ENCODE measurements at places on chromosomes 2 and 18.

GRCh38 chr2:96336104-96336775, 674 bp downstream of the NCAPH start:
- DNase-seq: no peak

- no peak for DNase-seq
Observed at GRCh38 chr2:112869258-112869842, 32.8 kb upstream of the IL1B start.

DNA sequence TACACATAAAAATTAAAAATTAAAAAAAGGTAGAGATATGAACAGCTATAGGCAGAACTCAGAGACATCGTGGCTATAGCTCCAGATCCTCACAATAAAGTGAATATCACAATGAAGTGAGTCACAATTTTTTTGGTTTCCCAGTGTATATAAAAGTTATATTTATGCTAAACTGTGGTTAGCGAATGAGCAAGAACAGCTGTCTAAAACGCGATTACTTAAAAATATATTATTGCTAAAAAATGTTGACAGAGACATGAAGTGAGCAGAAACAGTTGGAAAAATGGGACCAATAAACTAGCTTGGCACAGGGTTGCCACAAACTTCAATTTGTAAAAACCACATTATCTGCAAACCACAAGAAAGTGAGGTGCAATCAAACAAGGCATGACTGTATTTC, 551.7 kb upstream of the NETO1 start:
- DNase-seq: no peak

- DNase-seq: no peak
Observed at GRCh38 chr2:60339286-60339685, 214.2 kb downstream of the BCL11A start.

DNA sequence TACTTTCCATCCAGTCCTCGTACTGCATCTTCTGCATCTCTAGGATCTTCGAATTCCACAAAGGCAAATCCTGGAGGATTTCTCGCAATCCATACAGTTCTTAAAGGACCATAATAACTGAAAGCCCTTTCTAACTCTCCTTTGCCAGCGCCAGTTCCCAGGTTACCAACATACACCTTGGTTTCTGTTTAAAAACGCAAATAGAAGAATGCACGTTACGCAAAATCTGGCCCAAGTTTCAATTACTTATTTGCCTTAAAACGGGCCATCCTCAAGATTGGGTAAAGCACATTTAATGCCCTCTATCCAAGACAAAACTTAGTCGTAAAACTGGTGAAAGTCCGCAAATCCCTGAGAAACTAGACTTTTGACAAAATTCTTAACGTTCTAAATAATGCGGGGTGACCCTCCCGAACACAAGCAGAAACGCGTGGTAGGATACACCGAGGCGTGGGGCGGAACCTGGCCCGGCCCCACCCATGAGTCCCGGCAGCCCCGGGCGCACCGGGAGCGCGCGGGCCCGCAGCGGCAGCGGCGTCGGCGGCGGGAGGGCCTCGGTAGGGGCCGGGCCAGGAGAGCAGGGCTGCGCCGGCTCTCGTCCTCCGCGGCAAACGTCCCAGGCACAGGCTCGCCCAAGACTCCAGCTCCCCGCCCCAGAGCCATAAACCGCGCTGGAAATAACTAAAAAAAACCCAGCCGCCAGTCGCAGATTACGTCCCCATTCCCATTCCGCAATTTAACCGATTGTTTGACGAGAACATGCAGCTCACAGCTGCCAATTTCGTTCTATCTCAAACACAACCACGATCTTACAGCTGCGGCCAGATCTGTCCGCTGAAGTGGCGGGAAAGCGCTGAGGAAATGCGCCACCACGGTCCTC, 910 bp downstream of the SRSF7 start:
- peak; percentile 91 for DNase-seq

- DNase-seq: no peak
Observed at GRCh38 chr2:109279243-109279860, 150.3 kb downstream of the SH3RF3 start.

DNA sequence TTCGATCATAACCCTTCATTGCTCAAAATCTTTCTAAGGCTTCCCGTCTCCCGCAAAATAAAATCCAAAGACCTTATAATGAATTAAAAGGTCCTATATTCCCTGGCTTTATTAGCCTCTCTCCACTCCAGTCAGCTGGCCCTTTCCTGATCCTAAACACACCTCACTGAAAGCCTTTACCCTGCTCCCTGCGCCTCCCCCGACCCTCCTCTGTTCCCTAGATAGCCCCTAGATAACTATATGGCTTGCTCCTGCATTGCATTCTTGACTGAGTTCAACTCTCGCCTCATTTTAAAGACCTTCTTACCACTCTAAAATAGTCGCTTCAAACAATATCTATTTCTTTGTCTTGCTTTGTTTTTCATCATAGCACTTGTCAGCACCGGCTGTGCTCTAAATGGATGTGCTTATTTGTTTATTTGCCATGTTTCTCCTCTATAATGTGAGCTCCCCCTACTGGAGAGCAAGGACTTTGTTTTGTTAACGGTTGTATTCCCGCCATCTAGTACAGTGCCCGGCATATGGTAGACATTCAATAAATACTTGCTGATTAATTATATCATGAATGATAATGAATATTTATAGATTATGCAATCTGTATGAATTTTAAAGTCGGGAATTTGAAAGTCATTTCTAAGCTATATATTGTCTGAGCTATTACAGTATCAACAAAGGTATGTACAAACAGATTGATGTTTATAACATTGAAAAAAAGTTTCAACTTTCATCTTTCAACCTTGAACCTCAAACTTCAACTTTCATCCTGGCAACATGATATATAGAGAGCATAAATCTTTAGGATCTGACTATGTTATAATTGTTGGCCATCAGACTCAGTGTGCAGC, 32.4 kb upstream of the VIT start:
- peak; percentile 27 for DNase-seq

- DNase-seq: no peak
Observed at GRCh38 chr2:30860003-30860725, 52.9 kb upstream of the CAPN13 start.

DNA sequence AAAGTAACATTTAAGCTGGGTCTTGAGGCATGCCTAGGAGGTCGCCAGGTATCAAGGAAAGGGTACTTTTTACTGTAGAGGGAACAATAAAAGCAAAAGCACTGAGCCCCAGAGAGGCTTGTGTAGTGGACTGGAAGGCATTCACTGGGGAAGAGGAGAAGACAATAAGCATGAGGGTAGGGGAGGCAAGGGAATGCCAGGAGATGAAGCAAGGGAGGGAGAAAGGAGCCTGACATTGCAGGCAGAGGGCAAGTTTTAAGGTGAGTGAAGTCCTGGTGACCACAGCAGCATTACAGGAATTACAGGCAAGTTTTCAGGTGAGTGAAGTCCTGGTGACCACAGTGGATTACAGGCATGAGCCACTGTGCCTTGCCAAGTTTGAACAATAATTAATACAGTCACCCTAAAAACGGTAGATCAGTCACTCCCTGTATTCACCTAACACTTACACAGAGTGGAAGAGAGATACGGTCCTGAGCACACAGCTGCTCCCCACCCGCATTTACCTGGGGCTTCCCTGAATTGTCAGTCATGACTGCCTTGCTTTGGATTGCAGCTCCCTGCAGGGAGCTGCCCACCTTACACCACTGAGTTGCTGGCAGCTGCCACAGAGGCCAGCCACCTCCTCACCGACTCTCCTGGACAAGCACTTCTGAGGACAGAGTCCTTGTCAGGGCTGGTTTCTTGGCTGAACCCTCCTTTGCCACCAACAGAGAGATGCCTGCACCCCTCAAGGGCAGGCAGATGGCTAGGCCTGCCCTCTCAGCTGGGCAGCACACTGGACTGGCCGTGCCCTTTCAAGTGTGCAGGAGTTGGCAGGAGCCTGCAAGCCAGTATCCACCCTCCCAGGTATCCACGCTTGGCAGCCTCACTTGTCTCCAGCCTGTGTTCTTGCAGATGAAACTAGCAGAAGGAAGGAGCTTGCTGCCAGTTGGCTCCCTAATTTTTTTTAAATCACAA, 153.2 kb upstream of the MSH6 start:
- DNase-seq: no peak

- no peak for DNase-seq
Observed at GRCh38 chr2:193542762-193543161, 1348.0 kb upstream of the TMEFF2 start.

GRCh38 chr2:212766921-212767320, 228.3 kb upstream of the ERBB4 start:
- no peak for DNase-seq

DNA sequence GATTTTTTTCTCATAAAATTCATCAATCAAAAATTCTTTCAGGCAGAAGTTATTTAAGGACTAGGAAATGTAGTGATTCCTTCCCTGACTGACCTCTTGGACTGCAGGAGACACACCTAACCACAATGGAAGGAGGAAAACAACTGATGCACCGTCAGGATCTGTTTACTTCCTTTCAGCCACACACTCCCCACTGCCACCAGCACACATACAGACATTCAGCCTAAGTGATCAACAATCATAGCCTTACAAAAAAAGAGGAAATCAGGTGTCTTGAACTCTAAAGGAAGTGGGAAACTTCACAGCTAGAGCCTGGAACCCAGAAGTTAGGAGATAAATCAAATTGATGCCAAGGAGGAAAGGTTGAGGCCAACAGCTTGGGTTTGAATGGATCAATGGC, 213.5 kb upstream of the ACVR2A start:
- no peak for DNase-seq

DNA sequence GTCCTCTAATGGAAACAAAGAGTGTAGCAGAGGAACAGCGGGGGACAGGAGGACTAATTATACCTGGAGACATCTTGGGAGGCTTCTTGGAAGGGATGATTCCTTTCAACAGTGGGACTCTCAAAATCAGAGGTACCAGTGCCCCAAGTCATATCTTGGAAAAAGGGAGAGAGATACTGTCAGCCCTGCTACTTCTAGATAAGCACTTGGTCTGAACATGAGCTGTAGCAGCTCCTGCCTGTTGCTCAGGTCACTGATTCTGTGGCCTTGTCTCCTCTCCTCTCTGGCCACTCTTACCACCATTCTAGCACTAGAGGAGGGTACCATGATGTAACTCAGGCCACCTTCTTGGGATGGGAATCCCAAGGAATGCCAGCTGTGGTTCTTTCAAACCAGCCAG, 54.5 kb downstream of the MFSD6 start:
- no peak for DNase-seq

DNA sequence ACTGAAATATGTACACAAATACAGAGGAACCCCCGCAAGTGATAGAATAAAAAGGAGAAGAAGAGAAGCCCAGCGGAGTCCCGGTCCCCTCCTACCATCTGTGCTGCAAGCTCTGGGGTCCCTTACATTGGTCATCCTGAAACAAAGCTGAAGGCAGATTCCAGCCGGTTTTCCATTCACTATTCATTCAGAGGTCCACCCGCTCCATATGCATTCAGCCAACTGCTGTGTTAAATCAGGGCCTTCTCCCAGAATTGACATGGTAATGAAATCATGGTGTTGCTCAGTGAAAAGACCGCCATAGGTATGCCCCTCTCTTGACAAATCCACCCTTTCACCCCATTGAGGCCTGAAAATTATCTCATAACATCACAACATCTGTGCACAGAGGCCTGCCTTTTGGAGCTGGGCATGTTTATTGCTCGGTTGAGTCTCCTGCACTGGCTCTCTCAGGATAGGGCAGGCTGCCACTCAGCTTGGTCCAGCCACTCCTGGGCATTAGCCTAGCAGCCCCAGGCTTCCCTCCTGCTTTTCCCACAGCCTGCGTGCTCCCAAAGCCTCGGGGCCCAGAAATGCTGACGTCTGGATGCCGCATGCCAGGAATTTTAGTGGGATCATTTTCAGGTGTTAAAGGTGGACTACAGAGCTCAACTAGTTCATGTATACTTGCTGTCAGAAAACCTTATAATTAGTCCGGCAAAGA, 39.3 kb upstream of the ID2 start:
- no peak for DNase-seq

DNA sequence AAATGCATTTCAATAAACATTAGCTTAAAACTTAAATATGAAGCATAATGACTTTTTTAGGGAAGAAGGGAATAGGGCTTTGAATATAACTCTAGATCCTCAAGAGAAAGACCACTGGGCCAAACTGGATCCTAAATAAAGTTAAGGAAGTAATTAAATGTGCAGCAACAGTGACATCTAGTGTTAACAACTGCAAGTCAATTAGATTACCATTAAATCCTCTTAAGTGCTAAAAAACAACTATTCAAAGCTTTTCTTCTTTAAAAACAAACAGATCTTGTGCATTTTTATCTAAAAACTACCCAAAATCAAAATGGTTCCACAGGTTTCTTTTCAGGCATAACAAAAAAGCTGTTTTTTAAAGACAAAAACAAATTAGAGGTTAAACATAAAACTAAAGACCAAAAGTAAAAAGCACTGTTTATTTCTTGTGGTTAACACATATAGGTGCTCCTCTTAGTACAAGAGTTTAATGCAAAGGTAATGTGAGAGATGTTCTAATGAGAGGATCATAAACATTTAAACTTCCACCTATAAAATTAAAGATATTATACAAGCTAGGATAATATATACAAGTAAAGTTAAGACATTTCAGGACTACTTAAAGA, 111.4 kb downstream of the THADA start:
- DNase-seq: peak; percentile 10

GRCh38 chr2:73282924-73283544, 1.2 kb downstream of the FBXO41 start:
- DNase-seq: no peak

DNA sequence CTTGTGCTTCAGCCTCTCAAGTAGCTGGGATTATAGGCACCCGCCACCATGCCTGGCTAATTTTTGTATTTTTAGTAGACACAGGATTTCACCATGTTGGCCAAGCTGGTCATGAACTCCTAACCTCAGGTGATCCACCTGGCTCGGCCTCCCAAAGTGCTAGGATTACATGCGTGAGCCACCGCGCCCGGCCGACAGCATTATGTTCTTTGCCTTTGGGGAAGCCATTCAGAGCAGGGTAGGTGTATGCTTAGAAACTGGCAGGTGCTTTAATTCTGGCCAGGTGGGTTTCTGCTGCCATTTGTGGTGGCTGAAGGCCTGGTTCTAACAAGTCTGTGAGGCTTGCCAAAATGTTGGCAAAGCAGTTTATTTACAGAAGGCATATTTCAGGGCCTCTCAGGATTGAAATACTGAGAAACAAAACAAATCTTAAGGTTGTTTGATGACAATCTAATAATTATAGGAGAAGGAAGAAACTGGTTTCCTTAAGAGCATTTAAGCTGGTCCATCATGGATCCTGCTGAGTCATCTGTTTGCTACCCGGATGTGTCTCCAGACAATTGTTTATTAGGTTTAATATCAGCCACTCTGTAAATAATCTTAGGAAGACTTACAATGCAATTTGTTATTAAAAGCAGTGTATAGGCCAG, 16.0 kb downstream of the SLC20A1 start:
- DNase-seq: no peak

All from NCI-H187 (cell line).